ENCODE measurements at places on chromosomes 2 and 18. TPM values are rescaled to one million over a fixed set of nuclear protein-coding genes. Genes with fewer than 3 reads are reported as not detected.

GRCh38 chr2:151927501-151928221 lies 99.4 kb upstream of the ARL5A start:
- DNase-seq: no peak

GRCh38 chr2:118417406-118418120 lies 329.3 kb downstream of the INSIG2 start:
- DNase-seq: peak; percentile 39

DNA sequence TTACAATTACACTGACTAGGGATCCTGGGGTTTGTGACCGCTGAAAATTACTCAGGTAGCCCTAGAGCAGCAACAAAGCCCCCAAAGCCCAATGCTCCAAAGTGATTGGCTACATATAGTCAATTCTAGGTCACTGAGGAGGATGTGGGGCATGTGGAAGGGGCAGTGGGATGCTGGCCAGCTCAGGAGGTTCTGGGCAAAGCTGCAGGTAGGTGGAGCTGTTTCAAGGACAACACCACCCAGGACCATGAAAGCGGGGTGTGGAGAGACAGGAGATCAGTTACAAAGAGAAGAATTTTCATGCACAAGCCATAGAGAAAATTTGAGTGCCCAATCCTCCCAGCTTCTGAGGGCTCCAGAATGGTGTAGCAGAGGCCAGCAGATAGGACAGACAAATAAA lies 75.0 kb upstream of the CCDC85A start:
- no peak for DNase-seq

DNA sequence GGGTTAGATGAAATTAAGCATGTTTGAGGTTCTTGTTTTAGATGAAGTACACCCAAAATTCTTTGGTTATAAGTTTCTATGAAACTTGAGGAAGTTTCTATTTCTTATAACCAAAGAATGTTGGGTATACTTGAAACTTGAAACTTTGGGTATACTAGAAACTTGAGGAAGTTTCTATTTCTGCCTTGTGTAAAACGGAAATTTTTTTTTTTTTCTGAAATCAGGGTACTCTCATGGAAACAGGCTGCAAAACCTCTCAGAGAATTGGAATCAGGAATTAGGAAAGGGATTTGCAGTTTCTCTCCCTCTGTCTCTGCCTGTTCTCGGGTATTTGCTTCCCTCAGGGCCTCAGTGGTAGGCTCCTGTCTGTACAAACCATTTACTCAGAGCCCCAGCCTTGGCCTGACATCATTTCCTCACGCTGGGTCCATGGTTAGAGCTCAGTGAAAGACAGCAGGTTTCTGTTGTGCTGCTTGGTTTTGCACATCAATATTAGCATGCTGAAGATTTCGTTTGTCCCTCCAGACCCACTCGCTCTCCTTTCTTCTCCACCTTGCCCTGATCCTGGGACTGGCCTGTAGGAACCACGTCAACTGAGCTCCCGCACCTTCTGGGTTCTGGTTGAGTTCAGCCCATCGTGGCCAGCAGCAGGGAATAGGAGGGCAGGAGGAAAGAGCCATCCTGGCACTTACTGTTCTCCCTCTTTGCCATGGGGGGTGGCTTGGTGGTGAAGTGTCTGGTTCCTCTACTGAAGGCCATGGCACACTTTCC lies 106.4 kb downstream of the POLR1A start:
- no peak for DNase-seq

GRCh38 chr2:78870343-78870967 lies 155.0 kb upstream of the REG3G start:
- no peak for DNase-seq

- no peak for DNase-seq
Measured at GRCh38 chr2:31329081-31329625, 85.4 kb downstream of the XDH start.

- no peak for DNase-seq
Measured at GRCh38 chr2:60522462-60522861, 31.0 kb downstream of the BCL11A start.

- DNase-seq: peak; percentile 44
Measured at GRCh38 chr2:212995920-212996319, 155.5 kb downstream of the IKZF2 start.

DNA sequence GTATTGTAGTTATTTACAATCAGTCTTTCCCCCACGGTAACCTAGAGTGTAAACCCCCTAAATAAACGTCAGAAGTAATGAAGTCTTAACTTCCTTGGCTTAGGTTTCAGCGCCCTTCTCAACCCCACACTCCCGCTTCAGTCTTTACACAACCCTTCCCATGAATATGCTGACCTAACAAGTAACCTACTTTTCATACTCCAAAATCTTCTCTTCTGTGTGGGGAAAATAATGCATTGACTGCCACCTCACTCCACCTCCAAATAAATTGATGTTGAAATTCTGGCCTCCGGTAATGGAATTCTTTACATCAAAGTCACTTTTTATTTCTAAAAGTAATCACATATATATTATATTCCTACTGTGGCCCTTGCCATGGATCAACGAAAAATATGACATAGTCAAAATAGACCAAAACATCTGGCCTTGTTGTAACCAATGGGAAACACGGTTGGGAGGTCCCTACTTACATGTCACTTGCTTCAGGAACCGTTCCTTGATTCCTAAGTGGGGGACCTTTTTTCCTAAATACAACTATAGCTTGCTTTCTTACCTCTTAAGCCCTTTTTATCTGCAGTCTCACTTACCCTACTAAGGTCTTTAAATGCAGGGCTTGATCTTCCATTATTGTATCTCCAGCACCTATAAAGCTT lies 961 bp downstream of the GEN1 start:
- peak; percentile 11 for DNase-seq

- peak; percentile 66 for DNase-seq
Measured at GRCh38 chr2:231781798-231782726, 980 bp upstream of the PDE6D start.

- DNase-seq: peak; percentile 84
Measured at GRCh38 chr2:223976635-223977226, 19.5 kb downstream of the MRPL44 start.

DNA sequence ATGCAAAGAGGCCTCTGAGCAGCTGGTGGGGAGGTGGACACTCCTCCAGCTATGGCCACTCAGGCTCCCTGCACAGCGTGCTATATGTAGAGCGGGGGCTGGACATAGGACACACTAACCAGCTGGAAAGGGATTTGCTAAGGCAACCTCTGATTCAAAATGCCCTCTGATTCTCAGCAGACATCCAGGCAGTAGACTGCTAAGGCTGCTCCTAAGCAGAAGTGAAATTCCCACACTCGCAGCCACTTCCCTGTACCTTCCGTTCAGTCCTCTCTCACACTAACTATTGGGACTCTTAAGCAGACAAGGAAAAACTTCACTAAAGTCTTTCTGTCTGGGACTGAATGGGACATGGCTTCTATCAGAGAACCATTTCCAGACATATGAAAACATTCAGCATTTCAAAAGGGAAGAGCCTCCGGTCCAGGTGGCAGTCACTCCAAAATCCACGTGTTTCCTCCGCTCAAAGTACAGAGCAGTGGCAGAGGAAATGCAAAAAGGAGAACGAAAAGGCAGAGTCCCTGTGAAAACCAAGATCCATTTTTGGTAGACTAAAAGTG lies 265.8 kb downstream of the TTC32 start:
- no peak for DNase-seq

DNA sequence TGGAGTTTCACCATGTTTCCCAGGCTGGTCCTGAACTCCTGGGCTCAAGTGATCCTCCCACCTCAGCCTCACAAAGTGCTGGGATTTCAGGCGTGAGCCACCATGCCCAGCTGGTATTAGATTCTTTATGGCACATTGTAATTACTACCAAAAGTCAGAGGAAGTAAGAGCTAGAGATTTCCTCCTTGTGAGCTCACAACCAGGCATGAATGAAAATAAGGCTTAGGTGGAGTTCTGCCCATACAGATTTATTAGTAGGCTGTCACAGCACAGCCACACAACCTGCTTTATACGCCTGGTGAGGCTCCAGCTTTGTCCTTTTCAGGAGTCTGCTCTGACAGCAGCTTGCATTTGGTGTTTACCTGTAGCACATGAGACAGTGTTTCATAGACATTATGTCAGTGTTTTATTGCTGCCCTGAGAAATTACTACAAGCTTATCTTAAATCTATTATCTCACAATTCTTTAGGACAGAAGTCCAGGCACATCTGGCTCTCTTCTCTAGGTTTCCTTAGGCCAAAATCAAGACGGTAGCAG lies 156.6 kb downstream of the TANC1 start:
- no peak for DNase-seq

DNA sequence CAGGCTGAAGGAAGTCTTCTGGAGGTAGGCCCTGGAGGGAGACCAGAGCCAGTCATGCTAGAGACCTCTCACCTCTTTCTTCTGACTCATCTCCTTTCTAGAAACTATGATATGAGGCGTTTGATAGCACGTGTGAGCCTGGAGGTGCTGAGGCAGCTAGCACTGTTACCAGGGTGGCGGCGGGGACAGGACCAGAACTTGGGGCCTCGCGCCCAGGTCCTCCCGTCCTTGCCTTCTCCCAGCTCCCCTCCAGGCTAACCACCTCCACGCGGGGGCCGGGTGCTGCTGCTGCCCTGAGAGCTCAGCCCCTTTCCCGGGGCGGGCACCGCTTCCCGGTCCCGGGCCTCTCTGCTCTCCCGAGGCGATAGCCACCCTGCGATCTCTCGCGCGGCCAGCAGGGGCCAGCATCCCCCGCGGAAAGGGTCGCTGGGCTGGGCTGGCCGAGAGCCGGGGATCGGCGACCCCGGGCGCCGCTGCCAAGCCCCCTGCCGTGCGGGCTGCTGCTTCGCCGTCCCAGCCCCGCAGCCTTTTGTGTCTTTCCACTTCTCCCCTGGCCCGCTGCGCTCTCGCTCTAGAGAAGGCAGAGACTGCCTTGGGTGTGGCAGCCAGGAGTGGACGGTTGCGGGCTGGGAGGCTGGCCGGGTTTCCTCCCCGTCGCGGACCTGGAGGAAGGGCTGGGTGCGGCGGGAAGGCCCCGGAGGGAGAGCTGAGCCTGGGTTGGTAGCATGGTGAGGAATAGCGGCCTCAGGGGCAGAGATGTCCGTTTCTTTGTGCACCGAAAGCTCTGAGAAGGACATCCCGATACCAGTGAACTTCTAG lies 49.1 kb downstream of the TMEM17 start:
- DNase-seq: peak; percentile 63

Gene CNRIP1
- total RNA-seq: 46.9 TPM

Gene MYO3B
- 0.33 TPM for total RNA-seq

Gene RND3
- 321 TPM for total RNA-seq

Gene GAL3ST2
- total RNA-seq: 0.25 TPM

Gene NMUR1
- total RNA-seq: not detected

Gene GLB1L
- total RNA-seq: 10.5 TPM

Gene HRH4
- under 0.01 TPM for total RNA-seq

Gene TMEM237
- 62.8 TPM for total RNA-seq

Gene CHAC2
- total RNA-seq: 0.57 TPM

Gene RAPH1
- total RNA-seq: 16.5 TPM

Gene SCLY
- 2.6 TPM for total RNA-seq

Measured in fibroblast of the aortic adventitia (primary cell).